Fibroblast of skin of left quadriceps (primary cell): ENCODE measurements at places on chromosomes 2 and 18.

DNA sequence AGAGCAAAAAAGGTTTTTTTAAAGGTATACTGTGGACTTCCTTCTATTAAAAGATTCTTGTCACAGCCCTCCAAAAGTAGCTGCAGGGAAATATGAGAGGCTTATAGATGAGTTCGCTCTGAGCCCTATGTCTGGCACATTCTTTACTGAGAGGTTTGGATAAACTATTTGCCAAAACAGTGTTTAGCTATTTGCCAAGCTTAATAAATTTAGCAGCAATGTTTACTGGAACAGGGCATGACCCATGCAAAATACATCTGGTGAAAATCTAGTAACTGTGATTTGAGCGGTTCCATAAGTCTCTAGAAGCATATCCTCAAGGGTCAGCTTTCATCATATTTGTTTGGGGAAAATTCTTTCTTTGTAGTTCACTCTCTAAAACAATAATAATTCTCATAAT is 1696.7 kb upstream of the PIK3C3 start:
- peak; percentile 17 for DNase-seq

- no peak for DNase-seq
These were observed 154.7 kb downstream of the TWIST2 start for GRCh38 chr2:239002591-239002953.

DNA sequence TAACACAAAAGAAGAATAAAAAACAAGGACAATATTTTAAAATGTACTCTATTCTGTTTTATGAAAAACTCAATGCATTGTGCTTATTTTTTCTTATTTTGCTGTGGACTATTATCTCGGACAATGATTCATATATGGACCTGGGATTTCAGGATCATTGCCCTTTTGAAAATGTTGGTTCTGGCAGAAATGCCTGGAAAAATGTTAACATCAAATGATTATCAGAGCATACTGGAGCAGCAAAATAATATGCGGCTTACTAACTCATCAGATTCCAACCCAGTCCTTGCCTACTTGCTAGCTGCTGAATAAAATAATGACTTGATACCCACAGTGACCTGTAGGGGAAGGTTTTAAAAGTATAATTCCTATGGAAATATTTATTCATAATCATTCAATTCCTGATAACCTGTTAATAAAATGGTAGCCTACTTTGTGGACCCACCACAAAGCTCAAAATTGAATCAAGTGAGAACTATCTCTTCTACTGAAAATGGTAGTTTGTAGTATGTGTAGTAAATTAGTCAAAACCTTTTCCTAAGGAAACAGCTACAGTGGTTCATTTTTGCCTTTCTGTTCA is 117.4 kb downstream of the NEB start:
- DNase-seq: no peak

- no peak for DNase-seq
These were observed 14.2 kb downstream of the RHBDD1 start for GRCh38 chr2:226850024-226850423.
